ENCODE measurements at places on chromosomes 13 and 19.

DNA sequence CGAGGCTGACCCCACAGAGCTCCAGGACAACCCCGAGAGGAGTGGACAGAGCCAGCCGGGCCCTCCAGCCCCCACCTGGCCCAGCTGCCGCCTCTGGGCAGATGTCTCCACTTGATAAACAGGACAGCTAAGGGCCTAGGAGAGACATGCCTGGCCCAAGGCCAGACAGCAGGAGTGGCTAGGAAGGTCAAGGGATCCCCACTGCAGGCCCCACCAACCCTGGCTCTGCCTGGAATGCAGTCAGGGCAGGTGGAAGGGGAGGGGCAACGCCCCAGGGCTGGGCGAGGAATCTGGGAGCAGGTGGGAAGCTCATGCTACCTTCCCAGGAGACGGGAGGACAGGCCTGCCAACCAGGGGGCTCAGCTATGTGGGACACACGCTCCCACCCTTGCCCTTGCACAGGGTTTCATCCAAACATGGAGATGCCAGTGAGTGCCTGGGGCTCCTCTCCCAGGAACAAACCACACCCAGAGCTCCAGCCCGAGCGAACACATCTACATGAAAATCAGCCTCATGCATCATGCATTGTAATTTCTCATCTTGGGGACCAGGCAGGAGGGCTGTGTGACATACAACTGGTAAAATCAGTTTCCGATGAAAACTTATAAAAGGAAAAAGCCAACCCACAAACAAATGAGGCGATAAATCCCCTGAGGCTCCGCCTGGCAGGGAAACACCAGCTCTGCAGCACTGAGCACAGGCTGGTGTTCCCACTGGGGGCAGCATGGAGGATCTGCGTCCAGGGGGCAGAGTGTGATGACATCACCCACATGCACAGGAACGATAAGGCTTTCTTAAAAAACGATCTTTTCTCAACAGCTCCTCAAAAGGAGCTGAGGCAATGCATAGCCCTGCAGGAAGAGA, 25.0 kb downstream of the SH3GL1 start:
- DNase-seq = no peak

GRCh38 chr13:41694545-41695301, 237.4 kb downstream of the RGCC start:
- DNase-seq = peak; percentile 92

DNA sequence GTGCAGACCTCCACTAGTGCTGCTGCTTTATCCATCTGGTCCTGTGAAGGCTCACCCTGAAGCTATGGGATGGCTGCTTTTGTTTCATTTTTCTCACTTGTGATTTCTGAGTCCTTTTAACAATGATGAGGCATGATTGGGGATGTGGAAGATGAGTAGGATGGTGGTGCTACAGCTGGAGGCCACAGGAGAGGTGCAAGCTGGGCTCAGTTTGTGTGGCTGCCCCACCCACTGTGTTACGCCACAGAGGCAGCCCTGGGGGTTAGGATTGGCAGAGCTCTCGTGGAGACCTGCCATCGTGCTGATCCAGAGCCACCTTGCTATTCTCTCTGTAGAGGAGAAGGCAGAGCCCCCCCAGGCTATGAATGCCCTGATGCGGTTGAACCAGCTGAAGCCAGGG, 19.6 kb upstream of the QTRT1 start:
- DNase-seq = no peak

DNA sequence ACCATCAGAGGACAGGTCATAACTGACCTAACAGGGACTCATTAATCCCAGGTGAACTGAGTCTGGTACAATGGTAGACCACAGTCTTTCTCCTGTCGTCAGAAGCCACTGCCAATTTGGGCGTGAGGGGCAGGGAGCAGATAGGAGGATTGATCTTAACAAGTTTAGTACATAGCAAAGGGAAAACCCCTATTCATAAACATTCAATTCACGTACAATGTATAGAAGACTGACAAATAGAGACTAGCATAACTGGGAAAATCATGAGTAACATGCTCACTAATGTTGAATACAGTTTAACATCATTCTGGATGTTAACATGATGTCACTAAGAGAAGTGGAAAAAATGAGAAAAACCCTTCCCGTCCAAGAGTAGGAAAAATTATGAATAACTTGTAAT, 54.1 kb downstream of the SLC7A1 start:
- DNase-seq = no peak

DNA sequence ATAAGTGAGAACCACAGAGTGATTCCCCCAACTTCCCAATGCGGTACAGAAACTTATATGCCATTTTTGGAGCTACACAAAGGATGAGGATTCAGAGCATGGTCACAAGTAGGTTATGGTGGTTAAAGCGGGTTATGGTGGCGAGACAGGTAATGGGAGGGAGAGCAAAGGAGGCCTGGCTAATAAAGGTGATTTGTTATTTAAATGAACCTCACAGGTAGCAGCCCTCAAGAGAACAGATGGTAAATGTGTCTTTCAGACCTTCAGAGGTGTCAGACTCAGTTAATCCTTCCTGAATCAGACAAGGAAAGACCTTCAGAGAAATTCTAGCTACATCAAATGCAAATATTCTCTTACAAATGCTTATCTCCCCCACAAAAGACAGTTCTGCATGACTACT, 1971.4 kb downstream of the OLFM4 start:
- DNase-seq = no peak

All from kidney epithelial cell (primary cell).